Esophagus muscularis mucosa (tissue), 4 donors: ENCODE measurements at places on chromosomes 7 and 10. TPM values are rescaled to one million over a fixed set of nuclear protein-coding genes. Genes with fewer than 3 reads are reported as not detected.

DNA sequence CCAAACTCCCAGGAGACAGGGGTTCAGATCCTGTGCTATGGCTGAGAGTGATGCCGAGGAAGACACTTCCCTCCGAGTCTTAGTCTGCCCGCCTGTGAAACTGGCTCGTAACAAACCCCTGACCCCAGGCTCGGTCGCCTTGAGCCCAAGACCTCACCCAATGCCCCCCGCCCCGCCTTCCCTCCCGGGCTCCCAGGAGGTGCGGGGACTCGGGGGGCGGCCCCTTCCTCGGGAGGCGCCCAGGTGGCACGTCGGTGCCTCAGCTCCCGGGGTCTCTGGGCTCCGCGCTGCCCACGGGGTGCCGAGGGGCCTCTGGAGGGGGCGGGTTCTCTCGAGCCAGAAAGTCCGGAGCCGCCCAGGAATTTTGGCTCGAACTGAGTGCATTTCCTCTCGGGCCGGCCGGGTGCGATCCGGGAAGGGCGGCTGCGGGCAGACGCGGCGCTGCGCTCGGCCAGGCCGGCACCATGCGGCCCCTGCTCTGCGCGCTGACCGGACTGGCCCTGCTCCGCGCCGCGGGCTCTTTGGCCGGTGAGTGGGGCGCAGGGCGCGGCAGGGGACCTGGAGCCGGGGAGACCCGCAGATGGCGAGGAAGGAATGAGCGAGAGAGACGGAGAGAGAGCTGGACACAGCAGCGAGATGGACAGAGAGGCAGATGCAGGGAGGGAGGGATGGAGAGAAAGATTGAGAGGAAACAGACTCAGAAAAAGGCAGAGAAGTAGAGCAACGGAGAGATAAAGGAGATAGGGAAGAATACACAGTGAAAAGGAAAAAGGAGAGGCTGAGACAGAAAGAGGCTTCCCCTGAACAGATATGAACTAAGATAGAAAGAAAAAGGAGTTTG, at the start of gene PLAC9:
Gene PLAC9, plus strand, starts transcription at position 432 of the 841 bp plus-strand sequence. Its CDS starts 33 bp downstream, at position 465.
- H3K36me3 ChIP-seq = no peaks in the 10 kb centered on the region
- H3K4me3 ChIP-seq = peak within 1 kb of the TSS; percentile 57
- peak within 1 kb of the TSS; percentile 79 for H3K27ac ChIP-seq
- H3K27me3 ChIP-seq = no peaks in the 10 kb centered on the region
- no peak for DNase-seq

- no peak overlapping the region for H3K4me3 ChIP-seq
- H3K27ac ChIP-seq = no peak overlapping the region
- no peaks in the 10 kb centered on the region for H3K4me1 ChIP-seq
Measured at GRCh38 chr10:90986870-90987269, 66.0 kb upstream of the ANKRD1 start.

GRCh38 chr7:148633761-148634160, 43.2 kb downstream of the C7orf33 start:
- no peak for DNase-seq
- H3K27ac ChIP-seq = no peak overlapping the region
- H3K36me3 ChIP-seq = no peaks in the 10 kb centered on the region
- no peaks in the 10 kb centered on the region for H3K4me1 ChIP-seq

- no peak for DNase-seq
- no peaks in the 10 kb centered on the region for H3K27me3 ChIP-seq
- H3K4me3 ChIP-seq = no peak overlapping the region
- peaks cover 13% of the 10 kb centered on the region for H3K4me1 ChIP-seq
- no peaks in the 10 kb centered on the region for H3K36me3 ChIP-seq
- no peak overlapping the region for H3K27ac ChIP-seq
Measured at GRCh38 chr7:106022193-106022821, 59.2 kb downstream of the CDHR3 start.

DNA sequence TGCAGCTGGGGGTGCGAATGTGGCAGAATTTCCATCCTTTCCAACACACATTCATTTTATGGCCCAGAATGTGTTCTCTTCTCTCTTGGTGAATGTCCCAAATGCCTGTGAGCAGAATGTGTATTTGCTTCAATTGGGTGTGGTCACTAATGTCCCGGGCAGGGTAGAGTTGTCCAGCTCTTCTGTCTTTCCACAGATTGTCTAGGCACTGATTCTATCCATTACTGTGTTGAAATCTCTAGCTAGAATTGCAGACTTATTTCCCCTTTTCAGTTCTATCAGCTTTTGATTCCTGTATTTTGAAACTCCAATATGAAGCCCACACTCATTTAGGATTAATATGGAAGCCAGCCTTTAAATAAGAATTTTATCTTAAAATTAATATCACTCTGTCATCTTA, 14.0 kb upstream of the AKR1E2 start:
- H3K4me3 ChIP-seq = no peak overlapping the region
- no peak overlapping the region for H3K27ac ChIP-seq
- peaks cover 3% of the 10 kb centered on the region for H3K4me1 ChIP-seq
- DNase-seq = no peak
- no peaks in the 10 kb centered on the region for H3K27me3 ChIP-seq

DNA sequence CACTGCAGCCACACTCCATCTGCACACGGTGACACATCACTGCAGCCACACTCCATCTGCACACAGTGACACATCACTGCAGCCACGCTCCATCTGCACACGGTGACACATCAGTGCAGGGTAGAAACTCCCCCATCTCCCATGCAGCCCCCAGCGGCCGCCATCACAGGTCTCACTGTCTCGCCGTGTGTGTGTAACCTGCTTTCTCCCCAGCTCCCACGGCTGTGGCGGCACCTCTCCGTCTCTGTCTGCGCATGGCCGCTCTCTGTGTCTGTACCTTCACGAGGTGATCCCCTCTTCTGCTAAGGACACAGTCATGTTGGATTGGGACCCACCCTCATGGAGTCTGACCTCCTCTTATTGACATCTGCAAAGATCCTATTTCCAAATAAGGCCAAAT, 527.4 kb downstream of the PTPRN2 start:
- no peak overlapping the region for H3K27ac ChIP-seq
- H3K27me3 ChIP-seq = no peaks in the 10 kb centered on the region
- no peak overlapping the region for H3K4me3 ChIP-seq
- no peaks in the 10 kb centered on the region for H3K36me3 ChIP-seq

DNA sequence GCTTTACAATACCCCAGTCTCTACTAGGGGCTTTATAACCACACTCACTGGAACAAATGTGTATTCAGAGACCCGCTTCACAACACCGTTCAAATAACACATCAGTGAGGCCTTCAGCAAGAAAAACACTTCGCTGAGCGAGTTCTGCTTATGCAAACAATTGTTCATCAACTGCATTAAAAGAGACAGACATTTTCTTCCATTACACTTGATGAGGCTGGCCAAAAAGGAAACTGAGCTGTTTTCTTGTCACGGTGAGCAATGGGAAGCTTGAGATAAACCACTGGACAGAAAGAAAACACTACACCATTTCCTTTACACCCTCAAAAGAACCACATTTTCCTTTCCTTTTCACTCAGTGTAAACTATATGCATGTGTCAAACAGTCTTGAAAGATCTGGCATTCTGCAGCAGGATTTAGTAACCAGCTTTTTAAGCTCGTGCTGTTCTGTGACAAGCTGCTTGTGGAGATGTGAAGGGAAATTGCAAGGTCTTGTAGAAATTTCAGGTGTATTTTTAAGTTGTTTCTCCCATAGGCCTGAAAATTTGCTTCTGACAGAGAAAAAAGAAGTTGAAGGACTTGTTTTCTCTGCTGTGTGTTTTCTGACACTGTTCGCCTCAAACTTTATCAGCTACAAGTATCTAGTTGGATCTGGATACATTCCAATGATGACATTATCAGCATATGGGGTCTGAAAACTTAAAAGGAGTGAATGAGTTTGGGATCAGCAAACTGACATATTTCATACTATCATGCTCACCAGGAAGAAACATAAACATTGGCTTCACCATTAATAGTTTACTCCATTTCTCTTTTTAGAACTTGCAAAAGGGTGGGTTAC, 693.1 kb downstream of the PARD3 start:
- peak; percentile 39 for DNase-seq
- peaks cover 16% of the 10 kb centered on the region for H3K36me3 ChIP-seq
- no peaks in the 10 kb centered on the region for H3K27me3 ChIP-seq
- no peak overlapping the region for H3K4me3 ChIP-seq

GRCh38 chr7:82335927-82336326, 107.7 kb downstream of the CACNA2D1 start:
- no peaks in the 10 kb centered on the region for H3K4me1 ChIP-seq
- no peak overlapping the region for H3K27ac ChIP-seq
- no peaks in the 10 kb centered on the region for H3K27me3 ChIP-seq
- no peaks in the 10 kb centered on the region for H3K36me3 ChIP-seq

DNA sequence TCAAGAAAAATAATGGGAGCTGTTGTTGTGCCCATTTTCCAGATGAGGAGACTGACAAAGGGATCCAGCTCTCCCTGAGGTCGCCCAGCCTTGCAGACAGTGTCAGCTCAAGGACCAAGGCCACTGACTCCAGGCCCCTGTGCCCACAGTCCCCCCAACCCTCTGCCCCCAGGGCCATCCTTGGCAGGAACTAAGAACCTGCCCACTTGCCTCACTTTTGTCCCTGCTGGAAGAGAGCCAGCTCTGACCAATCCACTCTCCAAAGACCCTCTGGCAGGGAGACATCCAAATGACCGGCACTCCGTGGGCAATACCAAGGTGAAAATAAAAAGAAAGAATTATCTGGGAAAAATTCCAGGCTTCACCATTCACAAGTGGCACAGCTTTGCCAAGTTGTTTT, 101.3 kb downstream of the TCERG1L start:
- no peaks in the 10 kb centered on the region for H3K36me3 ChIP-seq
- H3K27ac ChIP-seq = no peak overlapping the region
- no peaks in the 10 kb centered on the region for H3K27me3 ChIP-seq

- H3K4me3 ChIP-seq = no peak overlapping the region
- H3K27me3 ChIP-seq = no peaks in the 10 kb centered on the region
- peaks cover 18% of the 10 kb centered on the region for H3K36me3 ChIP-seq
- no peak for DNase-seq
Measured at GRCh38 chr7:128591705-128592104, 80.4 kb upstream of the GARIN1A start.

Gene CPN1
- not detected for total RNA-seq

Gene MSMB
- not detected for total RNA-seq

Gene CUL2
- total RNA-seq = 22.6 TPM
